ENCODE measurements at places on chromosomes 5 and 9.

- DNase-seq, result no peak
Measured at GRCh38 chr9:4196886-4197285, 103.0 kb downstream of the GLIS3 start.

GRCh38 chr5:1540166-1540565 lies 16.4 kb upstream of the LPCAT1 start:
- no peak for DNase-seq

DNA sequence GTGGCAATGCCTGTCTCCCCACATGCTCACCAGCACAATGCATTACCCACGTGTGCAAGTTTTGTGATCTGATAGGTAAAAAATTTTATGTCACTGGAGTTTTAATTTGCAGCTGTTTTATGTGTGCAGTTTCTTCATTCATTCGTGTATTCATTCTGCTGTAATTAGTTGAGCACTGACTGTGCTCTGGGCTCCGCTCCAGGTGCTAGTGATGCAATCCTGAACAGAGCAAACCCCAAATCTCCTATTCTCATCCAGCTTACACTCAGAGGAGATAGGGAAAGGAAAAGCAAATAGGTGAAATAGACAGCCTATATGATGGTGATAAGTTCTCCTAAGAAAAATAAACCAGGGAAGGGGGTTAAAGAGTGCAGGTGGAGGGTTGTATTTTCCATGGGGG lies 148.4 kb downstream of the TENT4A start:
- DNase-seq, result no peak

- DNase-seq, result no peak
Measured at GRCh38 chr9:31210978-31211570, 1173.4 kb upstream of the ACO1 start.

DNA sequence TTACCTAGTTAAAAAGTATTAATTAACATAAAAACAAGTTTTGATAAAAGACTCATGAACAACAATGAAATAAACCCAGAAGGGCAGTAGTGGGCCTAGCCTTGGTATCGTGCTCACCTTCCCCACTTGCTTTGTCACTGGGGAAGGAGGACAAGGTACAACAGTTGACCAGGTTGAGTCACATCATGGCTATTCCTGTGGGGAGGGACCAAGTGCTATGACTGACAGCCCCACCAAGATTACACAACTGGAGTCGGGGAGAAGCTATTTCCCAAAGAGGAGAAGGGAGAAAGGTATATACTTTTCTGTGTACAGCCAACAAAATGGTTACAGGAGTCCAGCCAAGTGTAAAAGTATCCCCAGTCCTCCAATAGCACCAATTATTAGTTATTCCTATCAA lies 251.3 kb upstream of the RFX3 start:
- no peak for DNase-seq

- no peak for DNase-seq
Measured at GRCh38 chr9:91891915-91892314, 58.1 kb downstream of the ROR2 start.

- DNase-seq, result no peak
Measured at GRCh38 chr5:174616036-174616435, 108.3 kb upstream of the MSX2 start.

GRCh38 chr9:121141706-121142105 lies 60.0 kb downstream of the RAB14 start:
- DNase-seq, result no peak

- DNase-seq, result no peak
Measured at GRCh38 chr9:87147839-87148238, 200.5 kb upstream of the GAS1 start.

- DNase-seq, result no peak
Measured at GRCh38 chr5:89293810-89294209, 410.8 kb upstream of the MEF2C start.

DNA sequence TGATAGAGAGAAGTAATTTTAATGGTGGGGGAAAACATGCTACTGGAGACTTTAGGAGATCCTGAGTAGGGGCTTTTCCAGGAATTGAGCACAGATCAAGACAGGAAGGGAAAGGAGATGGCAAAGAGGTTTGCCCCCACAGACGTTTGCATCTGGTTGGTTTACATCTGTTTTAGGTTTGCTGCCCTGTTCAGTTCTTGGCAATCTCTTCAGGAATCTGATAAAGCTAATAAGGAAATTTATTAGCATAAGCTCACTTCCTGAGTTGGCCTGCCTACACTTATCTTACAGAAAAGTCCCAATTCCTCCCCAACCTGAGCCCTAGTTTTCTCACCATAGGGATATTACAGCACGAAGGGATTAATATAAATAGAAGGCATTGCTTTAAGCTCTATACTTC lies 3.4 kb upstream of the CFAP95 start:
- DNase-seq, result no peak

- DNase-seq, result no peak
Measured at GRCh38 chr5:37966291-37966690, 126.5 kb upstream of the GDNF start.

GRCh38 chr5:18602402-18602801 lies 968.1 kb downstream of the TAF11L14 start:
- no peak for DNase-seq

GRCh38 chr5:102582696-102583095 lies 83.9 kb upstream of the SLCO6A1 start:
- no peak for DNase-seq

DNA sequence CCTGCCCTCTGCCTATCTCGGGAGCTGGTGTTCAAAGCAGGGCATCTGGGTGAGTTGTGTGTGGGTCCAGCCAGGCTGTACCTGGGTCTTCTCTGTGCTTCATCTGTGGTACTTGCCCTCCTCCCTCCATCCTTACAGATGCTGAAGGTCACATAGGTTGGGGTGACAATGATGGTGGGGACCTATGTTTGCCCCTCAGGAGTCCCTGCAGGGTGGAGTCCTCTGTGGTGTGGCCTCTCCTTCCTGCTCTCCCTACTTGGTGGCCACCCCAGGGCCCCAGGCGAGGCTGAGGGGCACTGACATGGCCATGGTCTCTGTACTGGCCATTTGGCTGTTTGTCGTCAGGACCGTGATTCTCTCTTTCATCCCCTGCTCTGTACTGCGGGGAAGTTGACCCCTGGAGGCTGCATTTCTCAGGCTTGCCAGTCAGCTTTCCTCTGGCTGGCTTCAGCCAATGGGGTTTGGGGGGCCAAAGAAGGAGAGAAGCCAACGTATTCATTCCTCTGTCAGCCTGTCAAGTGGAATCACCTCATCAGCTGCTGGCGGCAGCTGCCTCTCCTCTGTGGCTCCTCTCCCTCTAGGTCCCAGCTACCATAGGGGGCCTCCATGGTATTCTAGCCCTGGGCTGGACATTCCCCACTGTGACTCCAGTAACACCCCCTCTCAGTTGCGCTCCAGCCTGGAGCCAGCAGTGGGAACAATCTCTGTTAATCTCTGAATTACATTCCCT lies 4.6 kb downstream of the DCANP1 start:
- no peak for DNase-seq

DNA sequence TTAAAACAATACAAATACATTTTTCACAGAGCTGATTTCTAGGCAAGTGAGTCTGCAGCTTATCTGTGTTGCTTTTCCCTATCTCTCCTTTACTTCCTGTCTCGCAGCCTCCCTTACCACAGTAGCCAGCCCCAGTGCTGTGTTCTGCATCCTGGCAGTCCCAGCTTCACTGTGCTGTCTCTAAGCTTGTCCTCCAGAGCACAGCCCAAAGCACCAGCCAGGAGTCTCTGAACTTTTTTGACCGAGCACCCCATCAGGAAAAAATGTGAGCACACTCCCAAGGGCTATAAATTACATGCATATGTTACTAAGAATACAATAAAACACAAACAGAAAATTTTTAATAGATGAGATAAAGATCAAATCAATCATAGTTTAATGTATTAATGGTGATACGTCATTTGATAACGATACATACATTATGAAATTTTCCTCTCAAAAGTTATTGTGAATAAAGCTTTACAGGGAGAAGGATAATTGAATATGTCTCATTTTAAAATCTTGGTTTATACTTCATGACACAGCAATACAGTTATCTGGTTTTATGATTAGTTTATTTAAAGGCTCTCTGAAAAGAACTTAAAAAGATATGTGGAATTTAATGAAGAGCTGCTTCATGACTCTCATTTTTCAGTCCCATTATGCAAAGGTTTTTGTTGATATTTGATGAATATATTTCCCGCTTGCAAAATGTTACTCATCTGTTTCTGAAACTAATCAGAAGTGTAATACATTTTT lies 7.3 kb upstream of the RHOBTB3 start:
- DNase-seq, result no peak

- DNase-seq, result no peak
Measured at GRCh38 chr5:115471345-115472063, 73.1 kb downstream of the FEM1C start.

DNA sequence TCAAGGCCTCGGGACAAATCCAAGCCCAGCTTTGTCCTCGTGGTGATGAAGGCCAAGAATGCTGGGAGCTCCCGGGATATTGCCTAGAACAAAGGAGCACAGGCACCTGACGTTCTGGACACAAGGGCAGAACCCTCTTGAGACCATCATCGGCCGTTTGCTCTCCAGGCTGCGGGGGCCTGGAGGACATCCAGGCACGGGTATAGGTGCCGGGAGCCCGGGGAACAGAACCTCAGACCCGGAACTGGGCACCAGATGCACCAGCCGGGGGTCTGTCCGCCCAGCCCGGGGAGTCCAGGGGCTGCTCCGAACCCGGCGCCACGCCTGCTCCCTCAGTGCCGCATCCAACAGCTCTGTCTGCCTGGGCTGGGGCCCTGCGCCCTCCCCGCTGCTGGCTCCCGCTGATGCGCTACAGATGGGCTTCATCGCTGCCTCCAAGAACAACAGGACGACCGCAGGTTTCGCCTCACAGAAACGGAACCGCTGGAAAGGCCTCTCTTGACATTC lies 88.0 kb downstream of the ADAMTS2 start:
- DNase-seq, result no peak

- no peak for DNase-seq
Measured at GRCh38 chr5:34503379-34504253, 152.5 kb upstream of the RAI14 start.

All from stimulated activated CD8-positive, alpha-beta memory T cell treated with anti-CD3 and anti-CD28 coated beads, Interleukin-7, amount 100 ng/mL, for 1 hour (primary cell).